ENCODE measurements at places on chromosomes 11 and 22. TPM values are rescaled to one million over a fixed set of nuclear protein-coding genes. Genes with fewer than 3 reads are reported as not detected.

- H3K36me3 ChIP-seq = no peaks in the 10 kb centered on the region
- H3K27ac ChIP-seq = no peak overlapping the region
- H3K27me3 ChIP-seq = no peaks in the 10 kb centered on the region
These were observed 14.1 kb upstream of the RAC2 start for GRCh38 chr22:37258005-37258752.

DNA sequence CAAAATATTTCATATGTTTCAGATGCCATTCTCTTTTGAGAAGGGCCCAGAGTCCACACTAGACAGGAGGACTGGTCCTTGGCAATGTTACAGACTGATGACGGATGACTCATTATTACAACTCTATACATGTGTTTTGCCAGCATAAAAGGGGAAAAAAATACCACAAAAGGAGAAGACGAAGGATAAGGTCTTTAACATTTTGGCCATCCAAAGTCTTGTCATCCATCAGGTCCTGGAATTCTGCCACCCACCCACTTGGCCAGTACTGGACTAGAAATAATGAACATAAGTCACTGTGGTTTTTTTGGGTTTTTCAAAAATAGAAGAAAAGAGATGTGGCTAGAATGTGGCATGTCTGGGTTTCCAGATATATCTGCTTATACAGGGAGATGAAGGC, 57.7 kb upstream of the BDNF start:
- H3K27me3 ChIP-seq = no peaks in the 10 kb centered on the region
- no peak overlapping the region for H3K27ac ChIP-seq
- DNase-seq = no peak
- H3K4me3 ChIP-seq = no peak overlapping the region
- H3K4me1 ChIP-seq = no peaks in the 10 kb centered on the region
- no peaks in the 10 kb centered on the region for H3K36me3 ChIP-seq

DNA sequence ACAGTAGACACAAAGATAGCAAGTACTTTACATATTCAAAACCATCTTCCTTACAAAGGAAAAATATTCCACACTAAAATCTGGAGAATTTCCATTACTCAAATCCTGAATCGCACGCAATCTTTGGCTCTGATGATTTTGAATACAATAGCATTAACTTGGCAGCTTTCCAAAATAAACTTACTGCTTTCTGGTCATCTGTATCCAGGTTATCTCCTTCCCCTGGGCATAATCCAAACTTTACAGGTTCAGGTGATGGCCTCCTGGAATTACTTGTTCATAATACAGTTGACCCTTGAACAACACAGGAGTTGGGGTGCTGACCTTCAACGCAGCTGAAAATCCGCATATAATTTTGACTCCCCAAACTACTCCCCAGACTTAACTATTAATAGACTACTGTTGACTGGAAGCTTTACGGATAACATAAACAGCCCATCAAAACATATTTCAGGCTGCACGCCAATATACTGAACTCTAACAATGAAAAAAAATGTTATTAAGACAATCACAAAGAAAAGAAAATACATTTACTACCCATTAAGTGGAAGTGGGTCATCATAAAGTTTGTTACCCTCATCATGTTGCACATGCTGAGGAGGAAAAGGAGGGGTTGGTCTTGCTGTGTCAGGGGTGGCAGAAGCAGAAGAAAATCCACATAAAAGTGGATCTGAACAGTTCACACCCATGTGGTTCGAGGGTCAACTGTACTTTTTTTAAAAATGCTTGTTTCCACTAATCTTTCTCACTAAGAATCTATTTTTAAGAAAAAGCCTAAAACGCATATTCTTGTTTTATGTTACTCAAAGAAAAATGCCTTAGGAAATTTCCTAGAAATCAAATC, 6.5 kb downstream of the MTMR2 start:
- no peak for DNase-seq
- H3K27ac ChIP-seq = no peak overlapping the region
- no peaks in the 10 kb centered on the region for H3K36me3 ChIP-seq
- H3K4me1 ChIP-seq = no peaks in the 10 kb centered on the region
- no peaks in the 10 kb centered on the region for H3K27me3 ChIP-seq
- H3K4me3 ChIP-seq = no peak overlapping the region

- no peak overlapping the region for H3K27ac ChIP-seq
- peak; percentile 49 for DNase-seq
- H3K27me3 ChIP-seq = no peaks in the 10 kb centered on the region
These were observed 7.1 kb downstream of the PLAAT4 start for GRCh38 chr11:63543711-63544110.

- peaks cover 71% of the 10 kb centered on the region for H3K4me1 ChIP-seq
- H3K4me3 ChIP-seq = no peak overlapping the region
- H3K27me3 ChIP-seq = no peaks in the 10 kb centered on the region
- H3K27ac ChIP-seq = peak overlapping the region; percentile 35
- DNase-seq = no peak
- no peaks in the 10 kb centered on the region for H3K36me3 ChIP-seq
These were observed 91.2 kb upstream of the CD44 start for GRCh38 chr11:35047769-35048168.

Gene POU2AF2
- total RNA-seq = not detected

GRCh38 chr11:60098508-60098907, 10.0 kb downstream of the MS4A2 start:
- no peak overlapping the region for H3K27ac ChIP-seq
- H3K4me1 ChIP-seq = no peaks in the 10 kb centered on the region
- H3K4me3 ChIP-seq = no peak overlapping the region
- no peak for DNase-seq

- H3K27ac ChIP-seq = no peak within 1 kb of the TSS
- peak; percentile 30 for DNase-seq
- H3K4me3 ChIP-seq = no peak within 1 kb of the TSS
- H3K4me1 ChIP-seq = peaks cover 17% of the 10 kb centered on the region
- H3K36me3 ChIP-seq = no peaks in the 10 kb centered on the region
These were observed 118.6 kb downstream of the HIPK3 start for GRCh38 chr11:33375688-33376311.

Gene SELENOM
- 23.6 TPM for total RNA-seq

Gene KIRREL3
- total RNA-seq = not detected

GRCh38 chr22:42800451-42801251, 56.4 kb downstream of the ARFGAP3 start:
- H3K27ac ChIP-seq = no peak overlapping the region
- no peak overlapping the region for H3K4me3 ChIP-seq
- H3K27me3 ChIP-seq = no peaks in the 10 kb centered on the region
- DNase-seq = no peak
- no peaks in the 10 kb centered on the region for H3K4me1 ChIP-seq

Gene MRPL17
- total RNA-seq = 23.1 TPM

DNA sequence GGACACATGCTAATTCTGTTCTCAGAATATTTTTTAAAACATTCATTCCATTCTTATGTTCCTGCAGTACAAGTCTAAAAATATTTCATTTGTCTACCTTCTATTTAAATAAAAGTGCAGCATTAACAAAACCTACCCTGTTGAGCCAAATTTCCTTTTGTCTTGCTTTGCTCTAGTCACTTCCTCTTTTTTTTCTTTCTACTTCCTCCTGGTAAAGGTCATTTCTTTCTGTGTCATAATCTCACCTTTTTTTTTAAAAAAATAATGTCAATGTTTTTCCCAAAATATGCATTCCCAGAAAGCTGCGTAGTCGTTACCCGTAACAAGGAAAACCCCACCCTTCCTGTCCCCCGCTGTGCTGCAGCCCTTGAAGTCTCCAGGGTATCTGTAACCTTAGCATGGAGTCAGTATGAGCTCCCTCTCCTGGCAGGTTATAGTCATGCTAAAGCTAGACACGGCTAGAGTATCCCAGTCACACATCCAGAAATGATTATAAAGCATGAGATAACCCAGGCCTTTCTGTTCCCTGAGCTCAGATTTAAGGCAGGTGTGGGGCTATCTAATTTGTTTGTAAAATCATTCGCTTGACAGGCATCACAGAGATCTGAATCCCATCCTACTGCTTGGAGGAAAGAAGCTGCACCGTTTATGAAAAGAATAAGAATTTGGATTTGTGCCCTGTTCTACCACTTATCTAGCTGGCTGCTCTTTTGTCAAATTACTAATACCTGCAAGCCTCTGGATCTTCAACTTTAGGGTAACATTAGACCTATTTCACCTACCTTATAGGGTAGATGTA, 51.1 kb upstream of the EED start:
- H3K4me3 ChIP-seq = peak overlapping the region; percentile 24
- H3K36me3 ChIP-seq = no peaks in the 10 kb centered on the region
- H3K4me1 ChIP-seq = peaks cover 20% of the 10 kb centered on the region
- peak; percentile 80 for DNase-seq
- no peaks in the 10 kb centered on the region for H3K27me3 ChIP-seq

Gene POU2AF3
- 2.1 TPM for total RNA-seq

GRCh38 chr11:61880031-61880430, 11.3 kb downstream of the FADS3 start:
- H3K4me3 ChIP-seq = peak overlapping the region; percentile 56
- peak overlapping the region; percentile 84 for H3K27ac ChIP-seq
- H3K27me3 ChIP-seq = no peaks in the 10 kb centered on the region
- DNase-seq = peak; percentile 64

Gene MS4A3
- not detected for total RNA-seq

Gene PHLDB1
- total RNA-seq = 2.4 TPM

DNA sequence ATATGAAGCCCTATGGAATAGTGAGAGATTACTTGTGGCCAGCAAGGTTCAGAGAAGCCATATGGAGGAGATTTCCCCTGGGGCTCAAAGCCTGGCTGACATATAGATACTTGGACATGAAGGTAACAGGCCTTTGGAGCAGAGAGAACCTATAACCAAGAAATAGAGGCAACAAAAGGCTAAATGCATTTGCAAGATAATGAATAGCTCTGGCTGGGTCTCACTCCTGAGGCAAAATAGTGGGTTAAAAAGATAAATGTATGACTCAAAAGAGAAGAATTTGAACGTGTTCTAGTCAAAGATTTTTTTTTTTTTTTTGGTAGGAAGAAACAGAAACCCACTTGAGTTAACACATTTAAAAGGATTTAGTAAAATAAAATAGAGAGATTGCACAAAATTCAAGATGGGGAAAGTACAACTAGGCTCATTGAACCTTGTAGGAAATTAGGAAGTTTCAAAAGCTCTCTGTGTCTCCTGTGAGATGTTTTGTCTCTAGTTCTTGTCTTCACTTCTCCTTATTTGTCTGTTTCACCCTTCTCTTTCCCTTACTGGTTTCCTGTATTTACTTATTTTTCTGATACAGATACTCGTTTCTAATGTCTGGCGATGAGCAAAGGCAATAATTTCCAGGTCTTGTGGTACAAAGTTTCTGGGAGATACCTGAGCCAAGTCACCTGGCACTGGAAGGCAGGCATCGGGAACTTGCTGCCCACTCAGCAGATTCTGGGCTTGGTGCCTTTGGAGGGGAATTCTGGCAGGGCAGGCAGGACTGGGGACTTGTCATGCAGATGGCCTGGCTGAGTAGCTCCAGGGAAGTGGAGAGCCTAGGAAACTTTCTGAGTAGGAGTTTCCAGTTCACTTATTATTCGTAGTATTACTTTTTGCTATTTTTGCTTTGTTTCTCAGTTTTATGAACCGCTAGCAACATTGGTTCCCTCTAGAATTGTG, 49.2 kb upstream of the SESN3 start:
- peak overlapping the region; percentile 77 for H3K27ac ChIP-seq
- peak; percentile 61 for DNase-seq
- H3K27me3 ChIP-seq = no peaks in the 10 kb centered on the region

Gene TECTA
- total RNA-seq = 0.41 TPM

DNA sequence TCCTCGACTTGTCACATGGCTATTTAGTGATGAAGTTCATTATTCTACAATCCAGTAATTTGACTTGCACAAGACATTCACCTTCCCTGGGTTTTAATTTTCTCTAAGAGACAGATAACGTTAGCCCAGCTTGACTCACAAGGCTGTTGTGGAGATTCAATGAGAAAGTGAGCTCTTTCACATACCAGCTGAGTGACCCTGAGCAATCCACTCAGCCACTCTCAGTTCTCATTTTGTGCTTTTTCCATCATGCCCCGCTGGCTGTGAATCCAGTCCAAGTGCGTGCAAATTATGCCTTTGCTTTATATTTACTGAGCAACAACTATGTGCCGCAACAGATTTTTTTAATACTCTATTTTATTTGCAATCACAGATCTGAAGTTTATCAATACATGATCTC, 176.5 kb downstream of the LARGE1 start:
- H3K27me3 ChIP-seq = no peaks in the 10 kb centered on the region
- no peaks in the 10 kb centered on the region for H3K36me3 ChIP-seq
- no peak overlapping the region for H3K27ac ChIP-seq
- H3K4me1 ChIP-seq = peaks cover 33% of the 10 kb centered on the region
- H3K4me3 ChIP-seq = no peak overlapping the region

DNA sequence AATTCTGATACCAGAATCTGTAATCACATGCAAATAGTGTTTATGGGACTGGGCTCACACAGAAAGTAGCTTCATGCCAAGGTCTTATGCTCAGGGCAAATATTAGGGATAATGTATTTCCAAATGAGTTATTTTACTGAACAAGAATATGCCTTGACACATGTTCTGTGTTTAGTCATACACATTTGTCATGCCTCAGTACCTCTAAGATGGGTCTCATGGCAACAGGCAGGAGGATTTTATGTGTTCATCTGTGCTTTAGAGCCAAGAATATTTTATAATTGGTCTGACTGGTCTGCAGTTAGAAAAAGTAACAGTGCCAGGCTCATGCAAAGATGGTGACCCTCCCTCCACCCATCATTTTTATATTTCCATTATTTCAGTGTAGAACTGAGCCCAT, 49.1 kb downstream of the JAM3 start:
- H3K4me3 ChIP-seq = no peak overlapping the region
- no peaks in the 10 kb centered on the region for H3K36me3 ChIP-seq
- peaks cover under 1% of the 10 kb centered on the region for H3K27me3 ChIP-seq
- H3K4me1 ChIP-seq = no peaks in the 10 kb centered on the region
- no peak for DNase-seq
- H3K27ac ChIP-seq = no peak overlapping the region

- no peak overlapping the region for H3K27ac ChIP-seq
- no peak overlapping the region for H3K4me3 ChIP-seq
These were observed 169.3 kb downstream of the SHANK2 start for GRCh38 chr11:71083105-71083504.

DNA sequence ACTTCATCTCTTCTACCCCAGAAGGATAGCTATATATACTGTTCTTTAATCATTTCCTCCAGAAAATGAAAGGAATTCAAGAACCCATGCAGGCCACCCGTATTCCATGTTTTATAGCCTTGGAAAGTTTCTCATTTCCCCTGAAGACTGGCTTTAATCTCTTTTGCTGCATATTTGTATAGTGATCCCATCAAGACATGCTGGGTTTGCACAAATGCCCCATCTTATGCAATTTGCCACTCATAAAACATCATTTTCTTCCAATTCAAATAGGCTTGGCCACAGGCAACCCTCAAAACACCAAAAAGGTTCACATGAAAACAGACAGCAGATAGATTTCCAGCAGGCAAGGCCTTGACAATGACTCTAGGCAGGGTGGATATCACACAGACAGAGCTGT, 28.3 kb upstream of the APOA1 start:
- peaks cover 2% of the 10 kb centered on the region for H3K36me3 ChIP-seq
- H3K27me3 ChIP-seq = no peaks in the 10 kb centered on the region
- H3K4me3 ChIP-seq = no peak overlapping the region
- H3K4me1 ChIP-seq = no peaks in the 10 kb centered on the region
- no peak for DNase-seq

Gene OR4A16
- not detected for total RNA-seq

DNA sequence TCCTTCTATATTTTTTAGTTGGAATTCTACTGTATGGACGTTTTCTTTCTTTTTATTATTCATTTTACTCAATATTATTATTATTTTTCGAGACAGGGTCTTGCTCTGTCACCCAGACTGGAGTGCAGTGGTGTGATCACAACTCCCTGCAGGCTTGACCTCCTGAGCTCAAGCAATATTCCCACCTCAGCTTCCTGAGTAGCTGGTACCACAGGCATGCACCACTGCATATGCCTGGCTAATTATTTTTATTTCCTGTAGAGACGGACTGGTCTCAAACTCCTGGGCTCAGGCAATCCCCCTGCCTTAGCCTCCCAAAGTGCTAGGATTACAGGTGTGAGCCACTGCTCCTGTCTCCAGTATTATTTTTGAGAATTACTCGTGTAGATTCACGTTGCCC, 34.0 kb upstream of the CCDC134 start:
- no peaks in the 10 kb centered on the region for H3K36me3 ChIP-seq
- H3K4me1 ChIP-seq = no peaks in the 10 kb centered on the region
- no peak overlapping the region for H3K4me3 ChIP-seq
